Posterior vena cava (tissue), 2 donors: ENCODE measurements at places on chromosomes 1 and 21. TPM values are rescaled to one million over a fixed set of nuclear protein-coding genes. Genes with fewer than 3 reads are reported as not detected.

The NECTIN4 gene
- total RNA-seq: 0.19 TPM

GRCh38 chr1:3066250-3066711, 2.7 kb upstream of the PRDM16 start:
- peak; percentile 68 for DNase-seq

GRCh38 chr1:13753636-13754402, 53.8 kb downstream of the PRDM2 start:
- no peak for DNase-seq

DNA sequence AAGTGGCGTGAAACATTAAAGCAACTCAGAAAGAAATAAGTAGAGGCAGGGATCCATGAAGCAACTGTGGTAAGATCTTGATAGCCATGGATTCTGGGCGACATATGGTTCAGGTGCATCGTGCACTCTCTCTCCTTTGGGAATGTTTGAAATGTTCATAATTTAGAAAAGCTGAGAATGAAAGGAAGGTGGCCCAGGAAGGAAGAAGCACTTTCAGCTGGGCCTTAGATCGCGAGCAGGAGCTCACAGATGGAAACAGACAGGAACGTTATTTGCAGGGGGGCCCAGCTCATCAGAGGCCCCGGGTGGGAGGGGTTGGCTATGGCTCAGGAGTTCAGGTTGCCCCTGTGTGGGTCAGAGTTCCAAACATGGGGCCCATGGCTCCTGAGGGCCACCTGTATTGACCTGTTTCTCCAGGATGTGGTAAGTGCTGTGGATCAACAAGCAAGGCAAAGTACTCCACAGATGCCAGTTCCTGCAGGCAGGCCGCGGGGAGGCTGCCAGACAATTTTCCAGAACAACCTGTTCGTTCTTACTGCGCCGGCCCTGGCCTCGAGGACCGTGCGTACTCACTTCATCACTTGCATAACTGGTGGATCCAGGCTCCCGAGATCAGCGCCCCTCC, 253.2 kb downstream of the TOMM20 start:
- no peak for DNase-seq

DNA sequence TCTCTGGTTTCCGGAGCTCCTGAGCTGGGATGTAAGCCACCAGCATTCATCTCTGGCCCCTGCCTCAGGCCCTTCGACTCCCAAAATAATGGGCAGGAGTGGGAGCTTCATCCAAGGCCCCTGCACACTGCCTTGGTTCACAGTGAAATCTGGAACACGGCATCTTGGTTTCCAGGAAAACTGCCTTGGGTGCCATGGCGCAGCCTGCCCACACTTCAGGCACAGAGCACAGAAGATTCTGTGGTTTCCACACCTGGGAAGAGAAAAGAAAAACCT, 48.8 kb upstream of the POFUT2 start:
- peak; percentile 49 for DNase-seq
